Activated CD4-positive, alpha-beta T cell treated with anti-CD3 and anti-CD28 coated beads, Interleukin-2, amount 50 U/mL, for 48 hours (primary cell): ENCODE measurements at places on chromosomes 4 and X.

- no peak for DNase-seq
These were observed 7.4 kb downstream of the AFF1 start for GRCh38 chr4:86942185-86942666.

DNA sequence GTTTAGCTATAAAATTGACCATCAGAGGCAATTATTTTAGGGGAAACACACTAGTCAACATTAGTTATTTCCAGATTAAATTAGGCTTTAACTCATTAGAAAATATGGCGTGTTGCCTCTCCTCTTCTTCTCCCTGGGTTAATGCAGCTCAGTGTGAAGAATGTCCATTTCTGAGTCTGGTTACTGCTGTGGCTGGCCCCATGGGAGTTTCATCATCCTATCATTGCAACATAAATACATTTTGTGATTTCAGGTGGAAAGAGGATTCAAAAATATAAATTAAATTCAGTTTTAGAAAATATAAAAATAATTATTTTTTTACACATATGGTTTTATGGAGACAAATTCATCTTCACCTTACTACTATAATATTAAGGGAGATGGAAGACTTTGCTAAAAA, 288.5 kb upstream of the ARSJ start:
- DNase-seq = no peak

DNA sequence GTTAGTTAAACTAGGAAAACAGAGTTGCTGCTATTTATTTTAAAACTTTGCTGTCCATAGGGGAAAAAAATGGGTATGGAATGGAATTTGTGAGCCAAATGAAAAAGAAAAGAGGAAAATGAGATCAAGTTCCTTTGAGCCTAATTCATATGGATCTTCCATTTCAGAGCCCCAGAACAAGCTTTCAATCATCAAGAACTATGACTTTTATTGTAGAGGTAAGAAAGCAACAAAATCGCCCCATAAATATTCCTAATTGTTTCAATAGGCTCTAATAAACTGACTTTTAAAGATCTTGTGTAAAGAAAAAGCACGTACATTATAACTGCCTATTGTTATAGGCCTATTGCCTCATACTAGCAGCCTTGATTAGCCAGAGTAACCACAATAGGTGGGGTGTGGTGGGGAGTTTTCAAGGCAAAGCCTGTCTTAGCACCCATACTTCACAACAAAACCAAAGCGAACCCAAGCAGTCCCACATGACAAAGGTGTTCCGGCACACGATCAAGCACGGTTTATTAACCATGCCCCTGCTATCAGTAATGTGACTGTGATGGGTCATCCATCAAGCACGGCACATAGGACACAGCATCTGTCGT, 44.4 kb downstream of the RBM47 start:
- DNase-seq = no peak

DNA sequence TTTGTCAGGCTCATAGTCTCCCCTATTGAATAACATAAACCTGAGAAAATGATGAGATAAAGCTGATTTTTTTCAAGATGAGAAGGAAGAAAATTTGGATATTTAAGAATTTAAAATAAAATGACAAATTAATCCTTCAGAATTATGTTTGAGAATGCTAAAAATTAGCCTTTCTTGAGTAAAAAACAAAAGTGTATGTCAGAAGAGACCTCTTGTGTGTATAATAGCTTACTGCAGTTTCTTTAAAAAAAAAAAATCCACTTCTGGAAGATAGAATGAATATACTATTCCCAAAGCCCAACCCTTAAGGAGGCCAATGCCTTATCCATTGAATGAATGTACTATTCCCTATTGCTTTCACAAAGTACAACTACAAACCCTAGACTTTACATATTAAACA, 281.8 kb downstream of the RAPGEF2 start:
- DNase-seq = no peak

- no peak for DNase-seq
These were observed 61.5 kb upstream of the AP1S2 start for GRCh38 chrX:15915959-15916703.

DNA sequence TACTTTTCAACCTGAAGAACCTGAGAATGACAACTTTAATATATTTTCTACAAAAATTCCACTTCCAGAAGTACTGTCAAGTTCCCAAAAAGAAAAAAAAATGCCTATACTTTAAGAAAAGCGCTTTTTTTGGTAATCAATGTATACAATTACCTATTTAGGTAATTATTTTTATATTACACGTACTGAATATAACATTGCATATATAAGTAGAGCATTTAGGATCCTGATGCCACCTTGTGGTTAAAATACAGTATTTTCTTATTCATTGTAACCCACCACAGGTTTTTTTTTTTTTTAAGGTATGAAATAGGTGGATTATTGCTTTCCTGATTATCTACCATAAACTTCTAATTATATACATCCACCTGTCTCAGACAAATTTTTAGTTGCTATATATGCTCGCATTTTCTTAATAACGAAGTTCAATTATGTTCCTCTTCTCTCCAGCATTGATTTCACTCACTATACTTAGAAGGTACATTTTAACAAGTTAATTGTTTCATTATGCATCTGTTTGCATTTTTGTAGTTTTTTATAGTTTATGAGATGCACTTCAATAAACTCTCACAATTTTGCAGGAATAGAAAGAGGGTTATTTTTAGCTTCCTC, 5.2 kb downstream of the MAP9 start:
- DNase-seq = no peak

DNA sequence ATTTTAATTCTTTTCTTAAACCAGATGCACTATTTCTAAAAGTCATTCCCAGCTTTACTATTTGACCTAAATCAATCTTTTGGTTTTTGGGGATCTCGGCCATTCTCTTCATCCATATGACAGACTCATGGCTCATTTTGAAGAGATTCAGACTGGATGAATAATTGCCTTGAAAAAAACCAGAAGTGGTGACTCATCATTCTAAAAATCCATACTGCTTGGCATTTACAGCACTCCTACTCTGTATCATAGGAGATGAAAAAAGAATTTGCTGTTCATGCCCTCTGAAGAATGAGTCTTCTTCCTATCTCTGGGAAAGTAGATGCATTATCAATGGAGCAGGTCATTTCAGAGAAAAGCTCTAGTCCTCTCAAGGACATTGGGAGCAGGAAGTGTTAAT, 220.5 kb upstream of the RPS6KA3 start:
- no peak for DNase-seq

- no peak for DNase-seq
These were observed 57.0 kb upstream of the LRAT start for GRCh38 chr4:154686838-154687237.

GRCh38 chrX:109783701-109784079, 50.6 kb upstream of the ACSL4 start:
- DNase-seq = no peak

- DNase-seq = no peak
These were observed 93.4 kb downstream of the NHSL2 start for GRCh38 chrX:72003811-72004750.

- no peak for DNase-seq
These were observed 31.5 kb downstream of the WWC2 start for GRCh38 chr4:183130328-183131155.

DNA sequence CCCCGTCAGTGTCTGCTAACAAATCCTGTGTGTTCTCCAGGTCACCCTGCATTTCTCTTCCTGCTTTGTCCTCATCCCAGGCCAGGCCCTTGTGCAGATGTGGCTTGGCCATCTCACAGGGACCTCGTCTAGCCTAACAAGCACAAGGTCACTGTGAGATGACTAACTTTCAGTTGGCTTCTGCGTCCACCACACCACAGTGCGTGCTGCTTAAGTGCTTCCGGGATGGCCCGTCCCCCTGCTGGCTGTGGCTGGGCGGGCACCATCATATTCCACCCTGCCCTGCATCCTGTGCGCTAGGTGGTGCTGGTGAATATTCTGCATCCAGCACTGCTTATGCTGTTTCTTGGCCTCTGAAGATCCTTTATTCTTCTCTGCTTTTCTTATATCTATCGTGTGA, 33.8 kb downstream of the RBBP7 start:
- DNase-seq = no peak

GRCh38 chr4:121192480-121192879, 28.4 kb upstream of the TNIP3 start:
- DNase-seq = no peak

DNA sequence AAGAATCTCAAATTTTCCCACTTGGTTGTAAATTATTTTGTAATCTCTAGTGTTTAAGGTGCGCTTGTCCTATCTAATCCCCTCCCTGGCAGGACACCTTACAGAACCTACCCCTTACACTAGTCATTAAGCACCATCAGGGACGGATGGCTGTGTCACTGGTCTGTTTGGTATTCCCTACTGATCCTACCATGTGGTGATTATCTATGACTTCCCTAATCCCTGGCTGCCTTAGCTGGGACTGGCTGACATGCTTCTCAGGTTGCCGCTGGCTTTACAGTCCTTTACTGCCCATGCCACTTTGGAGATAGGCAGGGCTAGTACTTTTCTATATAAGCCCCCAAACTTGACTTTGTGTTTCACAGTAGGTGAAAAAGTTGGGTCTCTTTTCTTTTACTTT, 58.6 kb downstream of the ELOVL6 start:
- no peak for DNase-seq
